ENCODE measurements at places on chromosomes 5 and 9.

GRCh38 chr9:82894548-82894947 lies 168.4 kb downstream of the RASEF start:
- DNase-seq = no peak

- DNase-seq = no peak
Observed at GRCh38 chr5:75148051-75148450, 88.6 kb downstream of the ANKRD31 start.

DNA sequence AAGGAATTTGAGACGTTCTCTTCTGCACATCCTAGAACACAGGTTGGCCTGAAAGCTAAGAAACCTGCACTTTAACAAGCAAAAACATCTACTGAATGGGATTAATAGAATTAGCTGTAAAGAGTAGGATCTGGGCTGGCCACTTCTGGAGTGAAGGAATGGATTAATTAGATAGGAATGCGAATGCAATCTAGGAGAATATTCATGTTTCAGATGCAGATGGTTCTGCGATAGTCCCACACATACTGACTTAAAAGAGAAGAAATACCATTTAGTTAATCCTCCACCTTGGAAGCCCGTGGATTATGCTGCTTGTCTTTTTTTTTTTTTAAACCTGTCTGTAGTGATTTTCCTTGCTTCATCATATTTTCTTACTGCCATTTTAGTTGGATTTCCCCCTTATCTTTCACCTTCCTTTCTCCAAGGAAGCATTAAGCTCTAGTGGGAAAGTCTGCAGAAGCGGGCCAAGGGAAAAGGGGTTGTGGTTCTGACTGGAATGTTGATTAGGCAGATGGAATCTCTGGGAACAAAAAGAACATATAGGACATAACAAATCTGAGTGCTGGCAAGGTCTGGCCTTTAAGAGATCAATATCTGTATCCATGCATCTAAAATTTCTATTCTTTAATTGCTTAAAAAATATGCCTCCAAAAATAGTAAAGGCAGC lies 152.4 kb downstream of the ALDH1A1 start:
- no peak for DNase-seq

DNA sequence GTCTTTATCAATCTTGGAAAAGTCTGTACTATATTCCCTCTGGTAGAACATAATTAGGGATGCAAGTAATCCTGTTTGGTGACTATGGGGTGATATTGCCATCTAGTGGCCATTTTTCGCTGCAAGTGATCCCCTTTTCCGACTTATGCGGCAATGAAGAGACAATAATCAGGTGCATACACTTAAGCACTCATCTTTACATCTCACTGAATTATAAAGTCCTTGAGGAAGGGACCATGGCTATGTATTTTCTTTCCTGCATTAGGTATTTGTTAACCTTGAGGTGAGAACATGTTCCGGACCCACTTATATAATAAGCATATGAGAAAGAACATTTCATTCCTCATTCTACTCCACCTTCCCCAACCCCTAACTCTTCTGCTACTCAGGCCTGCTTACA lies 19.6 kb upstream of the LIX1 start:
- DNase-seq = peak; percentile 79

GRCh38 chr9:134365791-134366222 lies 39.6 kb downstream of the RXRA start:
- no peak for DNase-seq

GRCh38 chr5:59637884-59638580 lies 255.5 kb downstream of the PDE4D start:
- no peak for DNase-seq

DNA sequence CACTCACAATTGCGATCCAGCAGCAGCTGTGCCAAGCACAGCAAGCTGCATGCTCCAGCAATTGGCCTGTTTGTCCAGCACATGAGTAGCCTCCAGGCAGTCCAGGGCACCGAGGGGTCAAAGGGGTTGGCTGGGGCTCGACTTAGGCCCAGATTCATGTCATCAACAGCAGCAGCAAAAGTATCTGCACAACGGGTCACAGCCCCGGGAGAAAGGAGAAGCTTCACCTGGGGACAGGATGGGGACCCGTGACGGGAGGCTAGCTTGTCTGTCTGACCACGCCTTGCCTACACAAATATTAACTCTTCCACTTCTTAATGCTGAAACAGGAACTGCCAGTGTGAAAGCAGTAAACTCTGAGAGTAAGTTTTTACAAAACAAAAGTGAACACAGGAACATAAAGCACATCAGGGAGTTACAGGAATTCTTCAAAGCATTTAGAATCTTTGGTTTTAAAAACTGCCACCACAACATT lies 191.2 kb downstream of the PIK3R1 start:
- peak; percentile 51 for DNase-seq

DNA sequence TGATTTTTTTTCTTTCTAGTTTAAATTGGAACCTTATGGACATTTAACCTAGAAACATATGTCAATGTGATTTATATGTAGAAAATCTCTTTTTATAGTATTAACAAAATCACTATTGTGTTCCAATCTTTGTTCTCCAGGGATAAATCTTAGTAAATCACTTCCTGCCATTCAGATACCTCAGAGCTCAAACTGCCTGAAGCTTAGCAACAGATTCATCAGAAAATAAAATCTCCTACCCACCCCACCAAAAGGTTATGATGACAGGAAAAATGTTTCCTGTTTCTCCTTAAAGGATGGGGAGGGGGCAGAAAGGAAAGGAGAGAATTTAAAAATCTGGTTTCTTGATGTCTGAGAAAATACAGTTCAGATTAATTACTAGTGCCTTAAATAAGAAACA lies 105.0 kb upstream of the TUT7 start:
- DNase-seq = no peak

DNA sequence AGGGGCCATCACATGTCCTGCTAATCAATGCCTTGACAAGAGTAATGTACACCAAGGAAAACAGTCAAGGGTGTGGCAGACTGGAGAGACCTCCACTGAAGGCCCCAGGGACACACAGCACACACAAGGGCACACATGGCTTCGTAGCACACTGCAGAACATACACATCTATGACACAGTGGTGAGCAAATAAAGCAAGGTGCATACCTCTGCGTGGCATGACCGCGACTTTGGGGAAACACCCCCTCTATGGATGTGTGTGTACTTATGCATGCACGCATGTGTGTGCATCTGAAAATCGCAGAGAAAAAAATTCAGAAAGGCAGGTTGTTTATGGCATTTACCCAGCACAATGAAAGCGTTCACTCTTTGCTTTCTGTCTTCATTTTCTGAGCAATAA lies 20.5 kb downstream of the SEMA4D start:
- DNase-seq = no peak

GRCh38 chr5:177390363-177391300 lies 6.4 kb downstream of the SLC34A1 start:
- DNase-seq = peak; percentile 91

- DNase-seq = no peak
Observed at GRCh38 chr9:123262338-123262737, 6.0 kb downstream of the STRBP start.

DNA sequence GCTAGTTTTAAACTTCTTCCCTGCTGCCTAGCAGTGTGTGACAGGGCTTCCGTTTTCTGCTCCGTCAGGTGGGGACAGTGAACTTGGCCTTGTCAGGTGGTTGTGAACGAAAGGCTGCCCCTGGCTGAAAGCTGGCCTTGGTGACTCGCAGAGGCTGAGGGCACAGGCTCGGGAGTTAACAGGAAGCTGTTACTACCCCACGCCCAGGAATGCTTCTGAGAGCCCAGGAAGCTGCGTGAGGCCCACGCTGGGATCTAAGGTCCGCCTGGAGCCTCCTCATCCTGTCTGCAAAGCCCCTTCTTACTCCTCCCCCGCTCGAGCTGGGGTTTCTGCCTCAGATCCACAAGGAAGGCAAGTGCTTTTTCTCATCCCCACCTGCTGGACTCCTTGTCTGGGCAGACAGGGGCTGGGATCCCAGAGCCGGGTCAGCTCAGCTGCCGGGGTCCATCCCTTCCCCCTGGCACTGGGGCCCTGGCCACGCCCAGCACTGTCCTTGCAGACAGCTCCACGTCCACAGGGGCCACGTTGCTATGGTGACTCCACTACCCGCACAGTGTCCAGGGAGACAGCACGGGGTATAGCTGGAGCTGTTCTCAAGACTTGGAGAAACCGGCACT lies 124.7 kb upstream of the TBC1D2 start:
- DNase-seq = peak; percentile 15

DNA sequence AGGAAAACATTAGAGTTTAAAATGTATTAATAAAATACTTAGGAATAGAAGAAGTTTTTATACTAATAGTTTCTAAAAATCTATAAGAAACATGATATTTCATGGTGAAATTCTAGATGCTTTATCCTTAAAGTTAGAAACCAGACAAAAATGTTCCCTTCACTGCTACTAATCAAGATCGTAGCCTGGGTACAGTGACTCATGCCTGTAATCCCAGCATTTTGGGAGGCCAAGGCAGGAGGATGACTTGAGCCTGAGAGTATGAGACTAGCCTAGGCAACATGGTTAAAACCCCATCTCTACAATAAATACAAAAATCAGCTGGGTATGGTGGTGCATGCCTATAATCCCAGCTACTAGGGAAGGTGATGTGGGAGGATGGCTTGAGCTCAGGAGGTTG lies 30.4 kb upstream of the KLF9 start:
- no peak for DNase-seq

GRCh38 chr9:98944057-98944733 lies 488 bp downstream of the COL15A1 start:
- no peak for DNase-seq

DNA sequence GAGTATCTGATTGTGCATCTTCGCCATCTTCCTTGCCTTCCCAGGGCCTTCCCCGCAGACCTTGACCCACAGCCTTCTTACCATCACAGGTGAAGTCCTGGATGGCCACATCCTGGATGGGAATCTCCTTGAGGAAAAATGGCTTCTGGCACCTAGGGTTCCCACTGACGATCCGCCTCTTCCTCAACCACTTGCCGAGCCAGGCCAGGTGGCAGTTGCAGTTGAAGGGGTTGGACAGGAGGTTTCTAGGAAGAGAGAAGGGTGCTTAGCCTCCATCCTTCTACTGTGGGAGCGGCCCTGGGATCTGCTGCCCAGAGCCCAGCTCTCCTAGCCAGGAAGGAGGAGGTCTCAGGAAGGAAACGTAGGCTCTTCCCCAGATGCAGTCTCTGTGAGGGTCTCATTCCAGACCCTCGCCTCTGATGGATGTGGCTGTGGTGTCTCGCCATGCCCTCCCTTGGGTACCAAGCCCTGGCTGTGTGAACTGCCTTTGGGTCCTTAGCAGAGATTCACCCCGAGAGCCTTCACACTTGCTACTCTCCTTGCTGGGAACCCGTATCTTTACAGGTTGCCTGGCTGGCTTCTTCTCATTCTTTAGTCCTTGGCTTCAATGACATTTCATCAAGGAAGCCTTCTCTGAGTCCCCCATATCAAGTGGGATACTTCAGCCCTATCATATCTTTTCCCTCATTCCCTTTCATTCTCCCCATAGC lies 170.4 kb upstream of the PANK3 start:
- DNase-seq = no peak

DNA sequence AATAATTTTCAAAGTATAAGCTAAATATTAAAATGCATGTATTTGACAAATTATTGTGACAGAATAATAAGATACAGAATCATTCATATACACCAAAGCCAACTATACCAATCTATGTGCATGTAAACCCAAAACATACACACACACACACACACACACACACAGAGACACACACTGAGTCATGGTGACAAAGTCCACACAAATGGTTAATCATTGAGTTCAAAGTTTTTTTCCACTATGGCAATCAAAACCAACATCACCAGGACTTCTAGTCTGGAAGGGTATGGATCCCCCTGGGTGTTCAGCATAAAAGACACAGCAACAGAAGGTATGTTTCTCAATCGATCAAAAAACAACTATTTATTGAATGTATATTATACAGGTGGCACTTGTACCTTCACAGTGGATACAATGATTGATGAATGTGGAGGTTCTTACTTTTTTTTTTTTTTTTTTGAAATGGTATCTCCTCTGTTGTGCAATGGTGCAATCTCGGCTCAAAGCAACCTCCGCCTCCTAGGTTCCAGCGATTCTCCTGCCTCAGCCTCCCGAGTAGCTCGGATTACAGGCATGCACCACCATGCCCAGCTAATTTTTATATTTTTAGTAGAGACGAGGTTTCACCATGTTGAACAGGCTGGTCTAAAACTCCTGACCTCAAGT lies 137.0 kb downstream of the PDE4D start:
- no peak for DNase-seq

DNA sequence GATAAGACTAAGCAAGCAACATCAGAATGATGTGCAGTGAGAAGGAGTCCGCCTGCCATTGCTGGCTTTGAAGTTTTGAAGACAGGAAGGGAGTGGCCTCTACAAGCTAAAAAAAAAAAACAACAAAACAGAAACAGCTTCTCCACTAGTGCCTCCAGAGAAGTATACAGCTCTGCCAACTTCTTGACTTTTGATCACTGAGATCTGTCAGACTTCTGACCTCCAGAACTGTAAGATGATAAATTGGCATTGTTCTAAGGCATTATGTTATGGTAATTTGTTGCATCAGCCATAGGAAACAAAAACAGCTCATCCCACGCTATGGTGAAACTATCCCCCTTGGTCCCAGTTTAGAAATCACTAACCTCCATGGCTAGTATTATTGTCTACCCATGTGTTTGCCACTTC lies 131.0 kb upstream of the VCAN start:
- DNase-seq = no peak

GRCh38 chr5:9058161-9058560 lies 487.7 kb downstream of the SEMA5A start:
- no peak for DNase-seq

GRCh38 chr5:122515709-122516431 lies 203.8 kb downstream of the SNCAIP start:
- DNase-seq = peak; percentile 36

DNA sequence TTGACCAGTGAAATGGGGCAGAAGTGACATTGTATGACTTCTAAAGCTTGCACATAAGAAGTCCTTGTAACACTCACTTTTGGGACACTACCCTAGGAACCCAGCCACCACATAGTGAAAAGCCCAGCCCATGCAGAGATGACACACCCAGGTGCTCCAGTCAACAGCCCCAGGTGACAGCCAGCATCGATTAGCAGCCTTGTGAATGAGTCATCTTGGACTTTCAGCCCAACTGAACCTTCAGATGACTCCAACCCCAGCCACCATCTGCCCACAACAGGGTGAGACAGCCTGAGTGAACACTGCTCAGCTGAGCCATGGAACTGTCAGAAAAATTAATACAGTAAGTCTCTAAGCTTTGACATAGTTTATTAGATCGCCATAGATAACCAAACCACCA lies 458.6 kb downstream of the ZSWIM6 start:
- DNase-seq = no peak

GRCh38 chr5:50768634-50769033 lies 102.2 kb downstream of the PARP8 start:
- no peak for DNase-seq

All from neural crest cell (in vitro differentiated cells).